Right lobe of liver (tissue), 6 donors: ENCODE measurements at places on chromosomes 16 and 17. TPM values are rescaled to one million over a fixed set of nuclear protein-coding genes. Genes with fewer than 3 reads are reported as not detected.

TMEM235 gene
- not detected for total RNA-seq

DNA sequence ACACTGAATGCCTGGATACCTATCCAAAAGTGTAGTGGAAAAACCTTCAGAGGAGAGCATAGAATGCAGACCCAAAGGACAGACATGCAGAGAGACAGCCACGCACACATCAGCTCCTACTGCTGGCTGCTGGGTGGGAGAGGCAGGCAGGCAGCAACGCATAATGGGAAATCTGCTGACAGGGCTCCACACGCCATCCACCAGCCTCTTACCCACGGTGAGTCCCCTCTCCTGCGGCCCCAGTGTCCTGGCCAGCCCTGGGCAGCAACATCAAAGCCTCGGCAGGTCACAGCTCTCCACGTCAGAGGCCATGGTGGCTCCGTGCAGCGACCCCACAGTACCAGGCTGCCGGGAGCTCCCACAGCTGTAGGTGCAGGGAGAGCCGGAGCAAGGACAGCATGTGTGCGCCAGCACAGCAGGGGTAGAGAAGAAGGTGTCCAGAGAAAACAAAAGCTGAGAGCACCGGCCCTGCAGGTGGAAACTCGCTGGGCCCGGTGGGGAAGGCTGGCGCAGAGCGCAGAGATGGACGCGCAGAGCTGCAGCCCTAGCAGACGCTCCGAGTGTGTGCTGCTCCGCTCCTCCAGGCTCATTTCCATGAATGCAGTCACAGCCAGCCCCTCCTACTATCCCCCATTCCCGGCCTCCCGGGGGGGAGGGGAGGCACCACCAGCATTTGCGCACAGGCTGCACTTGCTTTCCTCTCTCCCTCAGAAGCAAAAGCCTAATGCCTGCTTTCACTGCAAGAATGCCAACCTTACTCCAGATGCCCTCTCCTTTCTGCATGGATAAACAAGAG is 58.9 kb downstream of the CYTH1 start:
- DNase-seq: no peak

- DNase-seq: no peak
These were observed 16.6 kb upstream of the C1QTNF8 start for GRCh38 chr16:1112506-1113184.

DNA sequence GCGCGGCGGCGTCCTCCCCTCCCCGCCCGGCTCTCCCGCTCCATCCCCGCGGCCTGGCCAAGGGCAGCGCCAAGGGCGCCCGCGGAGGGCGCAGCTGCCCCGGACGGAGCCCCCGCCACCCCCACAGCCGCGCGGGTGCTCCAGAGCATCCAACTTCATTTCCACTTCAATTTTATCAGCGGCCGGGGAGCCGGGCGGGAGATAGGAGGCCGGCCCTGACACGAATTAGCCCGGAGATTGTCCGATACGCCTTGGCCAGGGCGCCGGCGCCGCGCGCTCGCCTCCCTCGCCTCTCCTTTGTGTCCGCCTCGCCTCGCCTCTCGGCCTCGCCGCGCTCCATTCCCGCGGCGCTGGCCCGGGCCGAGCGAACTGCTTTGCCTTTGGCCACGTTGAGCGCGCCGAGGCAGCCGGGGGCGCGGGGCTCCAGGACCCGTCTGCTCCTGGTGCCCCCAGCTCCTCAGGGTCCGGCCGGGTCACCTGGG is 129.1 kb upstream of the LHX1 start:
- DNase-seq: no peak

MYH8 gene
- not detected for total RNA-seq

DNA sequence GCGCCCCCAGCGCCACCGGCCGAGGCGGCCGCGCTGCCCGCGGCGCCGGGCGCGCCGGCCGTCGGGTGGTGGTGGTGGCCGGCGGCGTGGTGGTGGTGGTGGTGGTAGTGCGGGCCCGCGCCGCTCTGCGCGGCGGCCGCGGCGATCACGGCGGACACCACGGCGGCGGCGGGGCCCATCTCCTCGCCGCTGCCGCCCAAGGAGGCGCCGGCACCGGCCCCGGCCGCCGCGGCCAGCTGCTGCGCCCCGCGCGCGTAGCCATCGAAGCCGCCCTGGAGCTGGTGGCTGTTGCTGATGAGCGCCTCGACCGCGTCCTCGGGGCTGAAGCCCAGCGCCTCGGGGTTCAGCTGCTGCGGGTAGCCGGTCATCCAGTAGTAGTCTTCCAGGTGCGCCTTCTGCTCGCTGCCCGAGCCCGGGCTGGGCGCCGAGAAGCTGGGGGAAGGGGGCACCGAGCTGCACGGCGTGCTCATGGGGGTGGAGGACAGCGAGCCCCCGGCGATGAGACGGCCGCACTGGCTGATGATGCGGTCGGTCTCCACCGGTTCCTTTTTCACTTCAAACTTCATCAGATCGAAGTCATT is 1.2 kb downstream of the MAF start:
- peak; percentile 52 for DNase-seq

IL17C gene
- not detected for total RNA-seq

CCL7 gene
- not detected for total RNA-seq

KRTAP16-1 gene
- total RNA-seq: not detected

TVP23A gene
- 0.16 TPM for total RNA-seq

GRN gene
- 185 TPM for total RNA-seq
